ENCODE measurements at places on chromosomes 11 and 22. TPM values are rescaled to one million over a fixed set of nuclear protein-coding genes. Genes with fewer than 3 reads are reported as not detected.

Gene TRIM22
- total RNA-seq: 18.0 TPM

DNA sequence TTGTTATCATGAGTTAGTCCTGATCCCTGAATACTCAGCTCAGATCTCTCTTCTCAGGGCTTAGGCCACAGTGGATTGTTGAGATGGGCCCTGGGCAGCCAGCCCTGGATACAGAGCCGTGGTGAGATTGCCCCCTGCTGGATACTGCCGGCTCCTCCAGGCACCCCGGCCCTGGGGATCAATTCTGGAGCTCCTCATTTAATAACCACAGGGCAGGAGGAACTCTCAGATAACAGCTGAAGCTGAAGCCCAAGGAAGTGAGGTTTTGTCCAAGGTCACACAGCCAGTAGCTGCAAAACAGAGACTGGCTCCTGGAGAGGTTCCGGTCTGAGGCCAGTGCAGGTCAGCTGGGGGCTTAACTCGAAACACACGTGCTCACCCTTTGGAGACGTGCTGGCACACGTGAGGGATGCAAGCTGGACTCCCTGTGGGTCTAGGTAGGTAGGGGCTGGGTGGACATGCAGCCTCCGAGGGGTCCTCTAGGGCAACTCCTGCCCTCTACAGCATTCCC lies 16.0 kb downstream of the USH1C start:
- DNase-seq: no peak

DNA sequence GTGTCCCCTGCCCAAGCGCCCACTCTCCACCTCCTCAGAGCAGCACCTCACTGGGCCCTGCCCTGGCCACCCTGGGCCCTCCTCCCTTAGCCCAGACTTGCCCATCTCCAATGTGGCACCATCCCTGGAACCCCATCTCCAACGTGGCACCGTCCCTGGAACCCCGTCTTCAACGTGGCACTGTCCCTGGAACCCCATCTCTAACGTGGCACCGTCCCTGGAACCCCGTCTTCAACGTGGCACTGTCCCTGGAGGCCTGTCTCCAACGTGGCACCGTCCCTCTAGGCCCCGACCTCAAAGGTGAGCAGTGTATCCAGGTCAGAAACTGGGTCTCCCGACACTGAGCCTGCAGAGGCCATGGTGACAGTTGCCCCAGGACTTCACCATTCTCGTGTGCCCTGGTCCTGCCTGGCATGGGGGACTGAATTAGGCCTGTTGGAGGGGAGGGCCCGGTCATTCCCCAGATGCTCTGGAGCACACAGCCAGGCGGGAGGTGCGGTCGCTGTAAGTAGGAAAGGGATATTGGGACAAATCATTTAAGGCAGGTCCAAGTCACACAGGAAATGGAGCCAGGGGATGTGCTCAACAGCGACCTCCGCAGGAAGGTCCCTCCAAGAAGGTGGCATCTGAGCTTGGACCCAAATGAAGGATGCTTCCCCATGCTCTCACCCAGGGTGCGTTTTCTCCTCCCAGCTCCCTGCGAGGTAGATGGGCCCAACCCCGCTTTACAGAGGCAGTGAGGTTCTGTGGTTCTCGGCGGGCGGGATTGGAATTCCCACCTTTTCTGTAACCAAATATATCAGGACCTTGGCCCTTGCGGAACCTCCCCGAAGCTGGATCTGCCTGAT lies 2.4 kb upstream of the CTSD start:
- DNase-seq: no peak

GRCh38 chr11:107916671-107917241 lies 11.5 kb upstream of the RAB39A start:
- DNase-seq: no peak

GRCh38 chr11:126405906-126406305 lies 50.4 kb downstream of the ST3GAL4 start:
- DNase-seq: no peak

- DNase-seq: no peak
These were observed 52.8 kb upstream of the LDLRAD3 start for GRCh38 chr11:35891096-35891495.

- DNase-seq: no peak
These were observed 7.8 kb downstream of the LDLRAD3 start for GRCh38 chr11:35951680-35952079.

GRCh38 chr22:45524966-45525365 lies 22.3 kb downstream of the FBLN1 start:
- DNase-seq: no peak

GRCh38 chr11:128476729-128477128 lies 110.6 kb downstream of the ETS1 start:
- no peak for DNase-seq

GRCh38 chr11:43943931-43944751 lies 1.7 kb downstream of the C11orf96 start:
- DNase-seq: no peak

DNA sequence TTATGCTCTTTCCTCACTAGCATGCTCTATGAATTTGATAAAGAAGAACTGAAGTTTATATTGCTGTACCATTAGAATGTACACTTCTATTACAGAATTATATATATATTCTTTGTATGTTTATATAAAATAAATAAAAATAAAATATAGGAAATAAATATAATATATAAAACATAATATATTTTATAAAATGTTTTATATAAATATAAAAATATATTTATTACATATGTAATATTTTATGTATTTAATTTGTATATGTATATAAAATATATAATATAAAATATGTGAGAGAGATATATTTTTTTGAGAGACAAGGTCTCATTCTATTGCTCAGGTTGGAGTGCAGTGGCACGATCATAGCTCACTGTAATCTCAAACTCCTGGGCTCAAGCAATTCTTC lies 18.3 kb upstream of the RTCB start:
- no peak for DNase-seq

GRCh38 chr11:92931746-92932422 lies 37.6 kb upstream of the MTNR1B start:
- peak; percentile 9 for DNase-seq

Gene CARD18
- total RNA-seq: not detected

DNA sequence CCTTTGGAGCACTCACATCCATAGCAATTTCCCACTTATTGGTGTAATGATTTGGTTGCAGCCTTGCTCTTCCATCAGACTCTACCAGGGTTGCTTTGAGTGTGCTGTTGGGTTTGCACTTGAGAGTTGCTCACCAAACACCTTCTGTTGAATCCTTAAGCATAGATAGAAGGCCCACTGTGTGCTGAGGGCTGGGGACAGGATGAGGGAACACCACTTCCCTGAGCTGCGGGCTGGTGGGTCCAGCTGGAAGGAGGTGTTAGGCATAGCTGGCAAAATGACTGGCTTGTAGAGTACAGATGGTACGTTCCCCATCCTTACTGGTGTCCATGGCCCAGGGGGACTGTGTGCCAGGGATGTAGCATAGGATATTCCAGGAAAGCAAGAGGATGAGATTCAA lies 3.9 kb downstream of the PRDM11 start:
- DNase-seq: no peak

Gene PKDREJ
- not detected for total RNA-seq

DNA sequence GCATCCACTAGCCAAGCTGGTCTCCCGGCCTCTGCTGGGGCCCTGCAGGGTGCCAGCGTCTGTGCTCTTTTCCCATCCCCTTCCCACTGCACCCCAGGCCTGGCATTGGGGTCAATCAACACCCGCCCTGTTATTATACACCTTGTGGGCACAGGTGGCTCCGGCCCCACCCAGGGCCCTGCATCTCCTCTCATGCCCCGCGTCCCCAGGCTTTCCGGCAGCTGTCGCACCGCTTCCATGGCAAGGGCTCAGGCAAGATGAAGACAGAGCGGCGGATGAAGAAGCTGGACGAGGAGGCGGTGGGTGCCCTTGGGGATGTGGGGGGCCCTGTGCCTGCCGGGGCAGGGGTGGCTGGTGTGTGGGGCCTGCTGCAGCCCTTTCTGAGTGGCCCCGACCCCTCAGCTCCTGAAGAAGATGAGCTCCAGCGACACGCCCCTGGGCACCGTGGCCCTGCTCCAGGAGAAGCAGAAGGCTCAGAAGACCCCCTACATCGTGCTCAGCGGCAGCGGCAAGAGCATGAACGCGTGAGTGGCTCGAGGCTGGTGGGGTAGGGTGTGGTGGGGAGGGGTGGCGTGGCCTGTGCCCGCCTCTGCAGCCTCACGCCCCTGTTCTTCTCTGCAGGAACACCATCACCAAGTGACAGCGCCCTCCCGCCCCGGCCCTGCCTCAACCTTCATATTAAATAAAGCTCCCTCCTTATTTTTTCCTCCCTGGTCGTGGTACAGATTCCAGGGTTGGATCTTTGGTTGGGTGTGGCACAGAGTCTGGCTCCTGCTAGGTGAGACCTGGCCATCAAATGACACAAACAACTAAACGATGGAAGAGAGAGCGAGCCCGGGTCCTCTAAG lies 17.1 kb downstream of the SART1 start:
- DNase-seq: no peak

DNA sequence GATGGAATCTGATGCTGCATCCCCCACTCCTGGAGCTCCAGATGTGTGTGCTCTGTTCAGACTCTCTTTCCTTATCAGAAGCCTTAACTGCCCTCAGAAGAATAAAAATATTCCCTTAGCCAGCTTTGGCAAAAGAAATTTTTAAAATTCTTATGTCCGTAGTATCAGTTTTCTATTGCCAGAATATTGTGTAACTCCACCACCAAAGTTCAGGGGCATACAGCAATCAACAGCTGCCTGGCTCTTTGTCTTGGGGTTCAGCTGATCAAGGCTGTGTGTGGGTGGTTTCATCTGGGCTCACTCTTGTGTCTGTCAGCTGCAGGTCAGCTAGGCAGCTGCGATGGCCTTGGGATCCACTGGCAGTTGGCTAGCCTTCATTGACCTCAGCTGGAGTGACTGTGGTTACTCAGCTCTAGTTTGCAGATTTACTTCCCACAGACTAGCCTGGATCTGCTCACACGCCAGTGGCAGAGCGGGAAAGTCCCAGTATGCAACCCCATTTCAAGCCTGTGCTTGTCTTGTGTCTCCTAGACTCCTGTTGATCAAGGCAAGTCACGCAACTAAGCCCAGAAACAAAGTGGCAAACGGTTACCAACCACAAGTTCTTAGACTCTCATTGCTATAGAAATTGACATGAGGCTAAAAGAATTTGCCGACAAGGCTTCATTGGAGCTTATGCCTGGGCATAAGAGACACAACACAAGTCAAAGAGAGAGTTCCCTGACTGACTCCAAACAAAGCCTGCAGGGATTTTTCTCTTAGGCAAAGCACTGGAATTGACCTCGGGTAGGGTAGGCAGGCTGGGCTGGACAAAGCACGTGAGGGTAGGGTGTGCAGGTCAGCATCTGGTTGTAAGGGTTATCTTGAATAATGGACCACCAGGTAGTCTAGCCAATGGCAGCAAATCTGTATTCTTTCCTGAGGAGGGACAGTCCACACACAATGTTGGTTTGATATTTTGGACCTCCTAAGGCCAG lies 7.5 kb downstream of the TMEM138 start:
- DNase-seq: no peak

DNA sequence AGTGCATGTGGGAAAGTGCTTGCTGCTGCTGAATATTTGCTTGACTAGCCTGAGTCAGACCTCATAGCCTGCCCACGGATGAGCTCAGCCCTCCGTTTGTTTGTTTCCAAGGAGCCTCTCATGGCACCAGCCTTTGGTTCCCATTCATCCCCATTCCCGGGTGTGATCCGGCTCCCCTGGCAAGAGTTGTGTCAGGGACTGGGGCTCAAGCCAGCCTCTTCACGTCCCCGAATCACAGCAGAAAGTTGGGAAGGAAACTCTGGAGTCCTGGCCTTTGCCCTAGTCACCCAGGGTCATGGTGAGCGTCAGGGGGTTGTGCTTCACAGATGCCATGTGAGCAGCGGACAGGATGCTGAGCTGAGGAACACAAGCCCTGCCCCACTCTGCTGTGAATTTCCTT lies 13.8 kb downstream of the SEC14L3 start:
- DNase-seq: no peak

Gene FERMT3
- total RNA-seq: 0.25 TPM

- DNase-seq: no peak
These were observed 837 bp upstream of the PLAAT5 start for GRCh38 chr11:63491636-63492372.

Data from kidney epithelial cell (primary cell).